ENCODE measurements at places on chromosomes 3 and 15.

DNA sequence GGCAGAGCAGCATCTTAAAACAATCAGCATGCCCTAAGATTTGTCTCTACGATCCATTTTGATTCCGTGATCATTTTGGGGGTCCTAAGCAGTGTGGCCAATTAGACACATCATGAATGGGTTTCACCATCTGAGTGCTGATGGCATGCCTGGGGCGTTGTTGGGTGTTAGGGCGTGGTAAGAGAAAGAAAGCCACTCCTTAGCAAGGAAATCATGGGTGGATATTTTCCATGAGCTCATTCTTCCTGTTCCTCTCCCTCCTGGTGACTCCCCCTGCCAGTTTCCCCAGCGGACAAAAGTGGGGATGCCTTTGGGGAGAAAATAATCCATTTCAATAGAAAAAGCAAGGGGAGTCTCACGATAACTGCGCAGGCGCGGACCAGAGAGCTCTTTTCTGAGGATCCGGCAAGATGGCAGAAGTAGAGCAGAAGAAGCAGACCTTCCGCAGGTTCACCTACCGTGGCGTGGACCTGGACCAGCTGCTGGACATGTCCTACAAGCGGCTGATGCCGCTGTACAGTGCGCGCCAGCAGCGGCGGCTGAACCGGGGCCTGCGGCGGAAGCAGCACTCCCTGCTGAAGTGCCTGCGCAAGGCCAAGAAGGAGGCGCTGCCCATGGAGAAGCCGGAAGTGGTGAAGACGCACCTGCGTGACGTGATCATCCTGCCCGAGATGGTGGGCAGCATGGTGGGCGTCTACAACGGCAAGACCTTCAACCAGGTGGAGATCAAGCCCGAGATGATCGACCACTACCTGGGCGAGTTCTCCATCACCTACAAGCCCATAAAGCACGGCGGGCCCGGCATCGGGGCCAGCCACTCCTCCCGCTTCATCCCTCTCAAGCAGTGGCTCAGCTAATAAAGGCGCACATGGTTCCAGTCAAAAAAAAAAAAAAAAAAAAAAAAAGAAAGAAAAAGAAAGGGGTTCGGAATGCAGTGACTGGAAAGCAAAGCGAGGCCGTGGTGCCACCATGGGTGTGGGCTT lies 301.8 kb downstream of the LRTM1 start:
- no peak for DNase-seq

- DNase-seq, result no peak
Observed at GRCh38 chr15:65580287-65580686, 30.6 kb downstream of the INTS14 start.

- no peak for DNase-seq
Observed at GRCh38 chr3:4038351-4038750, 239.1 kb downstream of the LRRN1 start.

GRCh38 chr3:105385819-105386508 lies 19.3 kb downstream of the ALCAM start:
- DNase-seq, result no peak

DNA sequence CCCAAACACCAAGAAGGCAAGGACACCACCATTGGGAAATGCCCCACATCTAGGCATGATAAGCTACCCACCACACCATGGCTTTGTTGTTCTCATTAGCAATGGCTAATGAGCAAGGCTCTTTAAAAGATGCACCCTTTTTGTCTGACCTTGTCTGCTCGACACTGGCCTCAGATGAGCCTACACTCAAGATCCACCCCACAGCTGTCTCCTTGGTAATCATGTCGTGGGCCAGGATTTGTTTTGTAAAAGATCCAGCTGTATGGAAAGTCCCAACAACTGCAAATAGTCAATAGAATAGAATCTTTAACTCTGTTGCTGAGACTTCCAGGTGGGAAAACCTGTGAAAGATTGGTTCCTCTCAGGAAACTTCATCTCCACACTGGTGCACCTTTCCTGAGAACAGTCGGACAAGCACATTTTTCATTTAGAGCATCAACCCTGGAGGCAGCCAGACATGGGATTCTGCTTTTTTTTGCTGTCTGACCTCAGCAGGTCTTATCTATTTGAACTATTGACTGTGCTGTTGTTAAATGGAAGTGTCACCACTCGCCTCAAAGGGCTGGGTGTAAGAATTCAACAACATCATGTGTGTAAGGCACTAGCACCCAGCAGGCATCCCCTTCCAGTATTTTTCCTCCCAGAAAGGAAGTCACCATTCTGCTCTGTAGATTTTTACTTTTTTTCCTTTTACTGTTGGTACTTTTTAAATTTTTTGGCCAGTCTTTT lies 35.5 kb downstream of the DUT start:
- DNase-seq, result no peak

- no peak for DNase-seq
Observed at GRCh38 chr3:82392203-82392775, 630.8 kb upstream of the GBE1 start.

- DNase-seq, result no peak
Observed at GRCh38 chr15:91304786-91305185, 204.7 kb downstream of the SV2B start.

DNA sequence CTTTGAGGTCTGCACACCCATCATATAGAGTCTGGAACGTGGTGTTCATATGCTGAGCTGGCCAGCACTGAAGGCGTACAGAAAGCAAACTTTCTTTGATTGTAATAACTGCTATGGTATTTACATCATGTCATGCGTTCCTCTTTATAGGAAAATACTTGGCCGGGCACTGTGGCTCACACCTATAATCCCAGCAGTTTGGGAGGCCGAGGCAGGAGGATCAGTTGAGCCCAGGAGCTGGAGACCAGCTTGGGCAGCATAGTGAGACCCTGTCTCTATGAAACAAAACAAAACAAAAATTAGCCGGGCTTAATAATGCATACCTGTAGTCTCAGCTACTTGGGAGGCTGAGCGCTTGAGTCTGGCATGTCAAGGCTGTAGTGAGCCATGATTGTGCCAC lies 3.4 kb upstream of the SNX22 start:
- DNase-seq, result no peak

DNA sequence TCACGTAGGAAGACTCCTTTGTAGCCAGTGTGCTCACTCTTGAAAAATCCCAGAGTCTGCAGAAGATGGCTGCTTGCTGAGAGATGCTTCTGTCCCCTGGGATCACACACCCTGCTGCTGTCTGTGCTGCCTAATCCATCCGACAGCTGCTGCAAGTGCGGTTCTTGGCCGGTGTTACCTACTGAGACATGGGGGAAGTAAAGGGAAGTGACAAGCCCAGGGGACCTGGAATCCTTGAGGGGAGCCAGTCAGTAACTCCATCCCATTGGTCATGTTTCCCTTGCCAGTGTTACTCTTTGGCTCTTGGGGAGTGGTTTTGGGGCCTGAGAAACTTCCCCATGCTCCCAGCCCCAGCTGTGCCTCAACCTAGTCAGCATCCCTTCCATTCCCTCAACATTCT lies 8.3 kb upstream of the CPNE9 start:
- DNase-seq, result no peak

DNA sequence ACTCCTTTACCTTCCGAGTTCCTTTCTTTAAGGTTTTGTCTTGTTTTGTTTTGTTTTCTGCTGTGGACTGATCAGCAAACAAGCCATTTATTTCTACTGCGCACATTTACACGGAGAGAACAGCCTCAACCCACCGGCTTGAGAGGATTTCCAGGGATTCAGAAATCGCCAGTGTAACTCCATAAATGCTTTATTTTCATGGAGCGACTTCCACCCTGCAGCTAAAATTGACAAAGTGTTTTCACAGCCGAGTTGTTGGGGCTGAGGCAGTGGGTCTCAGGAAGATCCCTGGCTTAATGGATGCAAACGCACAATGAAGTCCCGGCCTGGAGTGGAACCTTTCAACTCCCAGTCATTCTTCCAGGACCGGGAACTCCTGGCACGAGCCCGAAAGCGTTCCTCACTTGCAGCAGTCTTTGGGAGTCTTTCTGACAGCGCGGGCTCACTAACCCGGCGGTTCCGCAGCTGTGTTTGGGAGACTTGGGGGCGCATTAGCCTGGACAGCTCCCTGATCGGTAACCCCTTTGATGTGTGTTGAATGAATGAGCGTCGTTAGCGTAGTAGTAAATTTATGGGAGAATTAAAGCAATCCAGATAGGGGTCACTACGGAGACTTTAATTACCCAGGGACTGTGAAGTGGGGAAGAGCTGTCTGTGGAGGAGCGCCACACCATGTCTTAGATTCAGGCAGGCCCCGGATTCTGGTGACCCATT lies 785 bp upstream of the MYRIP start:
- peak; percentile 37 for DNase-seq

GRCh38 chr15:69782809-69783208 lies 314.9 kb downstream of the TLE3 start:
- DNase-seq, result no peak

DNA sequence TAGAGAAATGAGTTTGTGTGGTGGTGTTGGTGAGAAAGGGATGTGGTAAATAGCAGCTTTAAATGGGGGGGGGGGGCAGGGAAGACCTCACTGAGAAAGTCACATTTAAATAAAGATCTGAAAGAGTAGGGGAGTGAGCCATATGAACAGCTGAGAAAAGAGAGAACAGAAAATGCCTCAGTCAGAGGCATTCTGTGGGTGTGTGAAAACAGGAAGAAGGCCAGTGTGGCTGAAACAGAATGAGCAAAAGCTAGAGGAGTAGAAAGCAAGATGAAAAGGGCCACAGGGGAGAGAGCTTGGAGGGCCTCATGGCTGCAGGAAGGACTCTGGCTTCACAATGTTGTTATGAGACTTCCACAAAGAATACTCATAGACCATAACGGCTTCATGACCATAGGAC lies 783.3 kb downstream of the ZPLD1 start:
- DNase-seq, result no peak

DNA sequence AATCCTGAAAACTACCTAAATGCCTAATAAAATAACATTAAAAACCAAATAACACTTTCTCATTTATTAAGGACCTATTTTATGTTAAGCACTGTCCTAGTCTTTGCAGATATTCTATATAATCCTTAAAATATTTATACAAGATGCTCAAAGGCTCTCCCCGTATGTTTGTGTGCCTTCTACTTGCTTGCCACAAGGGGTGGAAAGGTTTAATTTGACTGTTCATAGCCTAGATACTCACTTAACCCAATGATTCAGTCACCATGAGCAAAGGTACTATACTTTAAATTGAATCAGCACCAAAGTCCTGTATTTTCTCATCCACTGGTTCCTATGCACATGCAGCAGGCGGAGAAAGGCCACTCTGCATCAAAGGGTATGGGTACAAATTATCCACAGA lies 32.0 kb downstream of the LSAMP start:
- DNase-seq, result no peak

DNA sequence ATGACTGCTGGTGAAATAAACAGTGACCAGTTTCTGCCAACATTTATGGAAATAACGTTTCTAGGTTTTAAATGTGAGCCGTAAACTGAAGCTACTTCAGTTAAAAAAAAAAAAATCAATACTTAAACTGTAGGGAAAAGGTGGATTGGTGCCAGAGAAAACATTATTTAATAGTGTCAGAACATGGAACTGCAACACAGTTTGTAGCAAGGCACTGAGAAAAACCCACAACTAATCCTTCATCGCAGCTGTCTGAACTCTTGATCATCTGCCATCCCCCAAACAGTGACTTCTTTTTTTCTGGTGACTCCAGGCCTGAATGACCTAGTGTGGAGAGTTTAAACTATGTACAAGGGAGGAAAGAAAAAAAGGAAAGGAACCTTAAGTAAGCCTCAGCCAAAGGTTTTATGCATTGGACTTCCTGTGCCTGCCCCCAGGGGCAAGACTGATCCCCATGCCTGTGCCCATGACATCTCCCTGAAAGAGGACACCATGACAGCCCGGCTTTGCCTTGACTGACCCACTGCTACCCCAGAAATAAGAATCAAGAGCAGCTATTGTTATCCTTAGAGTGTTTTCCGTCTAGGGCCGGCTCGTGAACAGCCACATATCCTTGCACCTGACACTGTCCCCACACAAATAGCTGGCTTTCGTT lies 33.1 kb downstream of the CRTAP start:
- DNase-seq, result no peak

- DNase-seq, result no peak
Observed at GRCh38 chr3:104392327-104392726, 974.4 kb upstream of the ALCAM start.

DNA sequence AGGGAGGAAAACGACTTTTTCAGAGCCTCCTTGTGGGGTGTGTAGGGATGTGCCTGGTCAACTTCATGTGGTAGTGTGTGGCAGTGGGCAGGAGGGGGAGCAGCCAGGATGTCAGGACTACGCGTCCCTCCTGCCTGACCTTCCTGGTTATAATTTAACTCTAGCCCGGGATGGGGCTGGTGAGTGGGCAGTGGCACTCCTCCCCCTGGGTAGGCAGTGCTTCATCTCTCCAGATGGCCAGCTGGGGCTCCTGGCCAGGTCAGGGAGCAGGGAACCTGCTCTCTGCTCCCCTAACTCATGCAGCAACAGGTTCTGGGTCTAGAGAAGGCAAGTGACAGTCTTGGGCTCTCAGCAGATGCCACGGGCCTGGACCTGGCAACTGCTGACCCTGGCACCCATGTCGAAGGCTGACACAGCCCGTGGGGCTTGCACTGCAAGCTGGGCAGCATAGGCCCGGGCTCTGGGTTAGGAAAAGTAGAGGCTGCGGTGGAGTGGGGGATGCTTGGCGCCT lies 2.6 kb downstream of the ITIH4 start:
- DNase-seq, result no peak

- DNase-seq, result no peak
Observed at GRCh38 chr15:52423852-52424251, 104.8 kb downstream of the MYO5A start.

DNA sequence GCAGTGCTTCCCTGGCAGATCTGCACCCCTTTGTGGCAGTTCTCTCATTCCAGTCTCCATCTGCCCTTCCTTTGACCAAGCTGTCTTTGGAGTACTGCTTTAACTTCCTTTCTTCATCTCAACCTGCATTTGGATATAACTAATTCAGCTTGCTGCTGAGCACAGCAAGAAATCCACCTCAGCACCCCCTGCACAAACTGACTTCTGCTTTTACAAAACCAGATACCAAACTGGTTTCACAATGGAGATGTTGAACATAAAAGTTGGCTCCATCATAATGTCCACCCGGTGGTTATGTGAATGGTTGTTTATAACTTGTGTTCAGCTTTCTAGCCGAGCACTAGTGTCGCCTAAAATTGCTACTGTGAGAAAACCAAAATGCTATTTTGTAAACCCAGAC lies 341.1 kb upstream of the SEMA6D start:
- DNase-seq, result no peak

DNA sequence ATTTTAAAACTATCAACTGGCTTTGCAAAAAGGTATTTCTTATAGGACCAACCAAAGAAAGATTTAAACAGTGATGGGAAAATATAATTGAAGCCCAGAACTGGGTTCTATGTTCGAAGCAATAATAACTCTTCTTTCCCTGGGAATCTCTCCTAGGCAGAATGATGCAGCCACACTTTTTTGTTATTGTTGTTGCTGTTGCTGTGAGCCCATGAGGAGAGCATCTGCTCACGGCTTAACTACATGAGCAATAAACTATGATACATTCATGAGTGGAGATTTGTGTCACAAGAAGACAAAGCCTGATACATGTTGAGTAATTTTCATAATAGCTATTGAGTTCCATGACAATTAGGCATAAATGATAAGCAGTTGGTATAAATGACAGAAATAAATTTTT lies 80.5 kb downstream of the CRTC3 start:
- no peak for DNase-seq

- no peak for DNase-seq
Observed at GRCh38 chr15:88440021-88440420, 27.2 kb downstream of the MRPL46 start.
